ENCODE measurements at places on chromosomes 1 and 21.
A peak's percentile ranks its signal among the peaks of the same experiment; 100 is the strongest.

- DNase-seq, result no peak
Measured at GRCh38 chr21:42533963-42534355, 20.3 kb downstream of the SLC37A1 start.

GRCh38 chr1:208089761-208090370 is 154.3 kb downstream of the PLXNA2 start:
- DNase-seq, result peak; percentile 43

DNA sequence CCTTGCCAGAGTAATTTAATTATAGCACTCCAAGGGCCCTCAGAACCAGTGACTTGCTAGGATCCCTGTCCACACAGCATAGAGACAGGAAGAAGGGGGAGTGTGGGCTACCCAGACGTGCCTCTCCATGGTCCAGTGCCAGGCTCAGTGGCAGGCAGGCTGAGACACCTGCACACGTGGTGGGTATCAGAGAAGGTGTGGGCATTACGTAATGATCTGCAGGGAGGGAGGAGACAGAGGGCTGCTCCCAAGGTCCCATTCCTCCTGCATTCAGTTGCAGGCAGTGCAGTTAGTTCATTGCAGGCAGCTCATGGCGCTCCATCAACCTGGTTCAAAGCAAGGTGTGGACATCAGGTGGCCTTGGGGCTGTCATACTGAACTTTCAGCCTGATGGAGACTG is 49.9 kb downstream of the C8B start:
- DNase-seq, result no peak

- no peak for DNase-seq
Measured at GRCh38 chr1:12696658-12697057, 19.3 kb upstream of the AADACL3 start.

DNA sequence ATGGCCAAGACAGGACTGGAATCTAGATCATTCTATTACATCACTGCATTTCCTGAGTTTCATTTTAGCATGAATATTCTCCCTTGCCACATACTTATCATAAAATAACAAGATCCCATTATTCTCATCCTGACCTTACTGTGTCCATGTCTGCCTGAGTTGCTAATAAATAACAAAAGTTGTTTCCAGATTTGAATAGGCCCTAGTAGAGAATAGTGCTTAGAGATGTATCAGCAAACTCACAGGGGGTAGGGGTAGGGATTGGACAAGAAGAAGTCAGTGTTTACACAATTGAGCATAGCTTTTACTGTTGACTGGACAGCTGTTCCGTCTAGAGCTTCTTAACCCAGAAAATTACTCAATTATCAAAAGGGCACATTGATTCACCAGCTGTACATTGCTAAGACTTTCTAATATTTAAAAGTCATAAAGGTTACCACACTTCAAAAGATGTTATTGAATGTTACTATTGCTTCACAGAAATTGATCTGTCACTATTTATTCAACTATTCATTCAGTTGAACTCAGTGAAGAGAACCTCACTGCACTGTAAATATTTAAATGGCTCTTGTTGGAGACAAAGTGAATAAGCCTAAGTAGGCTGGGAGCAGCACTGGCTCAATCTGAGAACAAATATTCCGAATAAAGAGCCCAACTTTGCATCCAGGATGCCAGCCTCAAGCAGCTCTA is 121.9 kb downstream of the NRIP1 start:
- DNase-seq, result no peak

- no peak for DNase-seq
Measured at GRCh38 chr1:108082738-108083562, 117.2 kb downstream of the SLC25A24 start.

DNA sequence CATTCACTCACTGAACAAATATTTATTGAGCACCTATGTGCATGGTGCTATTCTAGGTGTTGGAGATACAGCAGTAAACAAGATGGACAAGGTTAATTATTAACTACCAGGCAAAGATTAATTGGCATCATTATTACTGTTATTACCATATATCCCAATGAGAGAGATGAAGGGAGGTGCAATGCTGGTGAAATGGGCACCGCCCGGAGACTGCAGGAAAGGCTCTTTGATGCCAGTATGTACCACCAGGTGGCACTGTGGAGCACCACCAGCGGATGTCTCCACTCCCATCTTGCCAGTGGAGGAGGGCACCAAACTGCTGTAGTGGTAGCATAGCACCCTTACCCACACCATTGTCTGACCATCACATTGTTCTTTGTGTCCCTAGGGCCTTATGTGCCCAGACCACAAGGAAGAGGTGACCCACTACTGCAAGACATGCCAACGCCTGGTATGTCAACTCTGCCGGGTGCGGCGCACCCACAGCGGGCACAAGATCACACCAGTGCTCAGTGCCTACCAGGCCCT is 3.0 kb downstream of the TRIM46 start:
- DNase-seq, result peak; percentile 86

GRCh38 chr1:247408100-247408499 is 7.9 kb upstream of the NLRP3 start:
- no peak for DNase-seq

DNA sequence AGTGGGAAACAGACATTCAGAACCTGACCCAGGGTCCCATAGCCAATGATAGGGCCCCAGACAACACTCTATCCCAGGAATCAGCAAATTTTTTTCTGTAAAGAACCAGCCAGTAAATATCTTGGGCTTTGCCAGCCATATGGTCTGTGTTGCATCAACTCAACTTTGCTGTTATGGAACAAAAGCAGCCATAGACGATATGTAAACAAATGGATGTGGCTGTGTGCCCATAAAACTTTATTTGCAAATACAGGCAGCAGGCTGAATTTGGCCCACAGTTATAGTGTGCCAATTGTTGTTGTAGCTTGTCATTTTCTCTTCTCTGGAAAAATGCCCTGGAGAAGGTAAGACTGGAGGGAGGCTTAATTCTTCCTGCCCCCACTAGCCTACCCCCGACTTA is 431.1 kb upstream of the VAMP3 start:
- no peak for DNase-seq

DNA sequence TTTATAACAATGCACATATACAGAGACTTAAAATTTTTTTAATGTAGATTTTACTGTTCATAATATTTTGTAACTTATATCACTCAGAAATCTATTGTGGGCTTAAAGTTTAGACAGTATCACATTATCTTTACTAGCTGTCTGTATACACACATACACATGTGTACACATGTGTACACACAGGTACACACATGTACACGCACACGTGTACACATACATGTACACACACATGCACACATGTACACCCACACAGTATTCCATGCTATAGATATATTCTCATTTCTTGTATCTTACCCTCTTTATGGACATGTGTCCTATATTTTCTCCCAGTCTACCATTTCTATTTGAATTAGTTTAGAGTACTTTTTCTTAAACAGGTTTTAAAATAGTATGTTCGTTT is 123.3 kb downstream of the USP25 start:
- no peak for DNase-seq

DNA sequence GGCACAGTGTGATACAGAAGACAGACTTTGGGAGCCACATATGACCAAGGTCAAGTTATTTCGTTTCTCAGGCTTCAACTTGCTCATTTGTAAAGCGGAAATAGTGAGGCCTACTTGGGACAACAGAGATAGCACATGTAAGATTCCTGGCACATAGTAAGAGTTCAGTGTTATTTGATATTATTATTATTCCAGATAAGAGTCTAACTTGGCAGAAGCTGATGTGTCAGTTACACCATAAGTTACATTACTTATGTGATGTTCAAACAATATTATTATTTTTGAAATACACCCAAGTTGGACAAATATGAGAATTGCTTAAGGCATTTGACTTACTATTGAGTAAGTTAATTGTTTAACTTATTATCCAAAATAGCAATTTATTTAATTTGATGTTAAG is 10.2 kb upstream of the CYP4X1 start:
- no peak for DNase-seq

DNA sequence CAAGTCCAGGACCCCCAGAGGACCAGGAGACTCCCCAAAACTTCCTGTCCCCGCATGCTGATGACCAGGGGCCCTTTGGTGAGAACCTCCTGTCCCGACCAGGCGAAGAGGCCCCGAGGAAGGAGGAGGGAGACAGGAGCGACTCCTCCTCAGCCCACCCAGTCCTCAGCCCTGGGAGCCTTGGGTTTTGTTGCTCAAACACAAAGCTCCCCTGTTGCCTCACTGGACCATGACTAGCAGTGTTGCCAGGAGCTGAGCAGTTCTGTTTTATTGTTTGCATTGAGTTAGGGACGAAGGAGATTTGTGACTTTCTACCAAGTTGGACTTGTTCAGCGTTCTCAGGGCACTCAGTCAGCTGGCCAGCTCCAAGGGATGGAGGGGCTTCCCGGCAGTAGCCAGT is 10.0 kb downstream of the UMODL1 start:
- DNase-seq, result no peak

- no peak for DNase-seq
Measured at GRCh38 chr1:18282851-18283600, 175.4 kb downstream of the IGSF21 start.

DNA sequence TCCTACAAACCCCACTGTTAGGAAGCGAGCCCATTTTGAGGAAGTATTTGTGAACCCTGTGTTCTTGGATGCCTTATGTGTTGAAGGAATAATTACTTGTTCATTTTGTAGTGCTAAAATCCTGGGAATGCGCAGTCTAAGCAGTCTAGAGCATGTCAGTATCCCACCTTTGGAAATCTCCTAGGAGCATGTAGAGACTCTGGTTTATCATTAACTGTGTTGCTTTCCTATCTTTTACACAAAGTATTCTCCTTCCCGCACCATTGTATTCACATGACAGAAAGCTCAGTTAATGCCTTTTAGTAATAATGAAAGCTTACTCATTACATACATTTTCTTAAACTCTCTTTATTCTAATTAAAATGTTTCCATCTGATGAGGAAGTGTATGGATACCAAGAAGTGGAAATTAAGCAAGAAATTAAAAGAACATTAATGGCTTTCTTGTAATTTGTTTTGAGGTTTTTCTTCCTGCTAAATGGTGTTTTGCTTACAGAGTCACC is 99.4 kb downstream of the CAMTA1 start:
- no peak for DNase-seq

GRCh38 chr1:9062846-9063245 is 6.6 kb downstream of the SLC2A5 start:
- no peak for DNase-seq

- no peak for DNase-seq
Measured at GRCh38 chr1:162303004-162303344, 73.7 kb downstream of the SPATA46 start.

GRCh38 chr1:220367833-220368232 is 95.6 kb upstream of the RAB3GAP2 start:
- no peak for DNase-seq

- no peak for DNase-seq
Measured at GRCh38 chr1:220507085-220507484, 20.9 kb upstream of the MARK1 start.

GRCh38 chr21:45013260-45013841 is 61.0 kb upstream of the ADARB1 start:
- DNase-seq, result peak; percentile 19

- DNase-seq, result no peak
Measured at GRCh38 chr21:32386195-32386870, 6.5 kb downstream of the URB1 start.

DNA sequence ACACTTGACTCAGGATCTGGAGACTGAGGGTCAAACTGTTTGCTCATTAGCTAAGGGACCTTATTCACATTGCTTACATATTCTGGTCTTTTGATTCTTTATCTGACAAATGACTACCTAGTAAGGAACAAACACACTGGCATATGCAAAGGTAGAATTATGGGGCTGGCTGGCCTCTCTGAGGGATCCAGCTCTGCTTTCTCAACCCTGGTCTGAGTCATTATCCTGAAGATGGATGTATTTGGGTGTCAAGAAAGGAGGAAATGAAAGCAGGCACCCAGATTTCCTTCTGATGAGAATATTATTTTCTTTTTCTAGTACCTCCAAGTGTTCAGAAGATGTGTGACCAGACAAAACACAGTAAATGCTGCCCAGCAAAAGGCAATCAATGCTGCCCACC is 6.0 kb downstream of the SMCP start:
- DNase-seq, result no peak

- peak; percentile 87 for DNase-seq
Measured at GRCh38 chr1:25744140-25744581, 55.8 kb upstream of the SELENON start.

DNA sequence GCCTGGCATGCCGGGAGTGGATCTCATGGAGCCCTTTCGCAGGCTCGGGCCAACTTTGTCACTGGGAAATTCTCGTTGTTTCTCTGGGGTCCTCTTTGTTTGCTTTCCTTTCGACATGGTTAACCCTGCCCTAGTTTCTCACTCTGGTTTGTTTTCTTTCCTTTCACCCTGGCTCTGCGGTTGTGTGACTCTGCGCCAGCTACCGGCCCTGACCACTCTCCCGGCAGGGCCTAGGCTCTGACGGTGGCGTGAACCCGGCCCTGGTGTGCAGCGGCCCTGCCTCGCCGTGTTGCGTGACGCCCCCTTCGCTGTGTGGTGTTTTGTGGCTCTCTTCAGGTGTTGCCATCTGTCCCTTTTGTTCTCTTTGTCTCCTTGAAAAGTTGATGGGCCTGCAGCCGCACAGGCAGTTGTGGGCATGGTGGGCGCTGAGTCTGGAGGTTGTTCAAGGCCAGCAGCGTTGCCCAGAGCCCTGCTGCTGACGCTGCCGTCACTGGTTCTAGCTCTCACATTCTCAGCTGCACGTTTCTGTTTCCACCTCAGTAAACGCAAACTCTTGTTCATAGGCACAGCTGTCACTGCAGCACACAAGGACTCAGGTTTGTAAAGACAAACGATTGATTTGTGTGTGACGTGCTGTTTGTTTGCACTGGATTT is 64.6 kb upstream of the DIP2A start:
- DNase-seq, result no peak

DNA sequence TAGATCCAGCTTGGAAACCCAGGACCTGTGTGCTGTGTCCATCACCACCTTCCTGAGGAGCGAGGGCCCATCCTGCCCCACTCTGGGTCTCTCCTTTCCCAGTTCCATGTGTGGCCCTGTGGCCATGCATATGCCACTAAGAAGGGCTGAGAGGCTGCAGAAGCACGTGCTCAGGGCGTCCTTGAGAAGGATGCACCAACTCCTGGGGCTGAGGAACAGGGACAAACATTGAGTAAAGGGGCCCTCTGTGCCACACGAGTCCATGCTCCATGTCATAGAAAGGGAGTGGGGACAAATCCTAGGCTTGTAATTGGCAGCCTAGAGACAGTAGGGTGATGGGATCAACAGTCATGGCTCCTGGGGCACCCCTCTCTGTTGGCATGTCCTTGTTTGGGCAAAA is 8.4 kb downstream of the ETV3L start:
- DNase-seq, result peak; percentile 13

DNA sequence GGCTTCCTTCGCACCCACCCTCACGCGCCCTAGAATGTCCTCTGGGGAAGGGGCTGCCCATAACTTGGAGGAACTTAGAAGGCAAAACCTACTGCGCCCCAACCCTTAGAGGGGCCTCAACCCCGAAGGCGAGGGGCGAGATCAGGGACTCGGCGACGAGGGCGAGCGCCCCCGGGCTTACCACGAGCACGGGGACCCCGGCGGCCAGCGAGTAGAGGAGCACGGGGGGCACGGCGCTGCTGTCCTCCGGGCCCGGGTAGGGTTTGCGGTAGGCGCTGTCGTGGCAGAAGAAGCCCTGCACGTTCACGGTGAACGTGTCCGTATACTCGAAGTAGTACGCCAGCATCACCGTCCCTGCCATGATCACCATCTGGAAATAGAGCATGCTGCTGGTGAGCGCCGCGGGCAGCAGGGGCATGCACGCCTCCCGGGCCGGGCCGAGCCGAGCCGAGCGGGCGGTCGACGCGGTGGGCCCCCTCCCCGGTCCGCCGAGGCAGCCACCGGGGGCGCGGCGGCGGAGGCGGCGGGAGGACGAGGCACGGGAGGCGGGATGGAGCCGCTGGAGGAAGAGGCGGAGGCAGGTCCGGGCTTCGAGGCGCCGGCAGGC is 304 bp downstream of the PLPPR5 start:
- peak; percentile 28 for DNase-seq
